ENCODE measurements at places on chromosomes 1 and 21. TPM values are rescaled to one million over a fixed set of nuclear protein-coding genes. Genes with fewer than 3 reads are reported as not detected.

SMAP2 gene
- 9.9 TPM for total RNA-seq

OR11L1 gene
- total RNA-seq: not detected

PLPPR5 gene
- 1.6 TPM for total RNA-seq

REN gene
- not detected for total RNA-seq

PTPRC gene
- 15.7 TPM for total RNA-seq

CLCA1 gene
- total RNA-seq: not detected

SYNC gene
- 38.6 TPM for total RNA-seq

PLA2G2F gene
- not detected for total RNA-seq

CFHR2 gene
- total RNA-seq: not detected

OR2T27 gene
- not detected for total RNA-seq

MMEL1 gene
- total RNA-seq: 1.0 TPM

DLGAP3 gene
- not detected for total RNA-seq

PLEKHN1 gene
- total RNA-seq: not detected

SYT11 gene
- 10.4 TPM for total RNA-seq

SPATA46 gene
- not detected for total RNA-seq

LRRC71 gene
- total RNA-seq: not detected

RGS4 gene
- 3.7 TPM for total RNA-seq

LRRC53 gene
- not detected for total RNA-seq

S100A3 gene
- not detected for total RNA-seq

TMPRSS15 gene
- 0.52 TPM for total RNA-seq

ETS2 gene
- 20.9 TPM for total RNA-seq

MRAP gene
- total RNA-seq: 2.6 TPM

CTTNBP2NL gene
- 8.4 TPM for total RNA-seq

CLIC6 gene
- under 0.01 TPM for total RNA-seq

F13B gene
- total RNA-seq: not detected

OR10Z1 gene
- not detected for total RNA-seq

UTS2 gene
- total RNA-seq: not detected

RGSL1 gene
- not detected for total RNA-seq

SNRNP40 gene
- 84.5 TPM for total RNA-seq

DIRAS3 gene
- total RNA-seq: 1.6 TPM

Data from skeletal muscle tissue (tissue), 5 donors.